GM12864 (cell line): ENCODE measurements at places on chromosomes 5 and 9.

DNA sequence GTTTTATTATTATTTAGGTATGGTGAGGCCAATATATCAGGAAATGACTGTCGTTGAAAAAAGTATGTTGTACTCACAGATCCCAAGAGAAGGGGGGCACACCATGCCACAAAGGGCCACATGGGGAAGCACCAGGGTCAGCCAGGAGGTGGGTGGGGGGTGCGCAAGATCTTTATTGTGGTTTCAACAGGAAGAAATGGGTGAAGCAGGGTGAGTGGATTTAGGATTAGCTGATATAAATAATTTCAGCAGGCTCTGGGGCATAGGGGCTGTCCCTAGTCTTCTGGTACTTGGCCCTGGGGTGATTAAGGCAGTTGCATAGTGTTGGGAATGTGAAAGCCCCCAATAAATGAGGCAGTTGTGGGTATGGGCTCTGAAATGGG lies 8.6 kb downstream of the PDCD1LG2 start:
- no peak for DNase-seq

DNA sequence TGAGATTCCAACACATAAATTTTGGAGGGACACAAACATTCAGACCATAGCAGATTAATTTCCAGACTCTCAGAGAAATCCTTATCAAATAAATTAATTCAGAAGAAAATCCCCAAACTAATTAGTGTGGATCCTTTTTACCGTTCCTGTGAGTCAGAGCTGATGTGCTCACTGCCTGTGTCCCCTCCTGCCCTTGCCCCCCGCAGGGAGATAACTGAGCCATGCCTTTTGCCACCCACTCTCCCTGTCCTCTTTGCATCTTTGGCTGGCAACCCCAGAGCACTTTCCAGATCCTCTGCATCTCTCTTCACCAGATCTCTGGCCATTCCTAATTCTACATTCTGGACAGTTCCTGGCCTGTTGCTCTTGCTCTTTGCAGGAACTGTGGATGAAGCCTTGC lies 135.4 kb upstream of the MAP1B start:
- DNase-seq: no peak

- DNase-seq: peak; percentile 8
Observed at GRCh38 chr9:85741095-85741874, 469 bp downstream of the AGTPBP1 start.

GRCh38 chr5:474840-475661 lies 32.1 kb downstream of the EXOC3 start:
- DNase-seq: no peak

GRCh38 chr5:129074903-129075302 lies 19.6 kb upstream of the ISOC1 start:
- no peak for DNase-seq
